ENCODE measurements at places on chromosomes 5 and 9.

- no peak for DNase-seq
These were observed 122.9 kb upstream of the IL12B start for GRCh38 chr5:159453209-159453608.

- DNase-seq = no peak
These were observed 520.6 kb downstream of the CTNND2 start for GRCh38 chr5:11383506-11384095.

DNA sequence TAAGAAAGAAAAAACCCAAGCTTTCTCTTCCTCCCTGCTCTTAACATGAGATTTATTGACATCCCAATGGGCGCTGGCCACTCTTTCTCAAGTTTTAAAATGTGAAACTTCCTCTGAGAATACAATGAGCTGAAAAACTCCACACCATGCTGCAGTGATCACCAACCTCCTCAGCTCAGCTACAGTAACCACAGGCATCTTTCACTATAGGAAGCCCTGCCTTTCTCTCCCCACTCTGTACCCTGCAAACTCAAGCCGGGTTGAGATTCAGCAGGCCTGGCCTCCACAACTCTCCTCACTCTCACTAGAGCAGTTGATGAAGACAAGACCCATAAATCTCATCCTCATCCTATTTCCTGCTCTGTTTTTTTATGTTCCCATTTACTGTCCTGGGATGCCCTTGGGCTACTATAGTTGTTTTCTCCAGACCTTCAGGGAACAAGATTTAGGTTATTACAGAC, 48.3 kb downstream of the SH3TC2 start:
- DNase-seq = no peak

DNA sequence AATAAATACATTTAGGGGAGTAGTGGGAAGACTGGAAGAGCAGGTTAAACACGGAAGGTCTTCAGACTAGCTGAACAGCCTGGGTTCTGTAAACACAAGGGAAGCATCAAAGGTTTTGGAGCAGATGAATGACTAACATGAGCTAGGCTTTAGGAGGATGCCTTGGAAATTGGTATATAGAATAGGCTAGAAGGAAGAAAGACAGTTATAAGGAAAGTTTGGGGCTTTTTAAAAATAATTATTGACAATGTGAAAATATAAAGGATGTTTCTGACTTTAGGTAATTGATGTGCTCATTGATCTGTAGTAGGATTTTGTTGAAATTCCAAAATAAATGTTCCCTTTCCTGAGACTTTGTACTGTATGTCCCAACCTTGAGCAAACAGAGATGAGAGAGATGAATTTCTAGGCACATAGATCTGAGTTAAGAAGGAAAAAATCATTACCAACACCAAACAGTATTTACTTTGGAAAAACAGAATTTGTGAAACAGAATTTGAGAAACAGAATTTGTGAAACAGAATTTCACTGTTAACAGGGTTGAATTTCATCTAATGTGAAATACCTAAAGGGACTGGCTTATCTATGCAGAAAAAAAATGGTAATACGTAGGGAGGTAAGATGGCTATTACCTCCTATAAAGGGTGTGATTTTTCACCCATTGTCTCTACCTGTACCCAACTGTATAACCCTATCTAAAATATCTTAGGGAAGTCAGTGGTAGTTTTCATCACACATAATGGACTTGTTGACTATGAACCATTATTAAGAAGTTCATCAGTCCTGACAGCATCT, 28.8 kb downstream of the SKP2 start:
- no peak for DNase-seq

DNA sequence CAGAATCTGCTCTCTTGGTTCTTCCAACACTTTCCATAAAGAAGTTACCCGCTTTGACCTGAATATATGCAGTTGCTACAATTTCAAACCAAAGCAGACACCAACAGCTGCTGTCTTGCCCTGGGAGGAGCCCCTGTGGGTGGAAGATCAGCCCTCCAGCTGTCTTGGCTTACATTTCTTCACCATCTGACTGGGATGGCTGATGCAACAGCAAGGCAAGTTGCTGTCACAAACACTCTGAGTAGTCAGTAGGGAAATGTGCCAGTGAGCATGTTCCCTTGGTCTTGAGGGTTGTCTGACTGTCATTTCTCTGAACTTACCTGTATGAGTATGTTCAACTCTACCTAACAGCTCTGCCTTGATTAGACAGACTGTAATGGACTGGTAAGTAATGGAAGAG, 152.9 kb downstream of the SGCD start:
- DNase-seq = no peak
